RWPE1 (cell line): ENCODE measurements at places on chromosomes 2 and 18.

DNA sequence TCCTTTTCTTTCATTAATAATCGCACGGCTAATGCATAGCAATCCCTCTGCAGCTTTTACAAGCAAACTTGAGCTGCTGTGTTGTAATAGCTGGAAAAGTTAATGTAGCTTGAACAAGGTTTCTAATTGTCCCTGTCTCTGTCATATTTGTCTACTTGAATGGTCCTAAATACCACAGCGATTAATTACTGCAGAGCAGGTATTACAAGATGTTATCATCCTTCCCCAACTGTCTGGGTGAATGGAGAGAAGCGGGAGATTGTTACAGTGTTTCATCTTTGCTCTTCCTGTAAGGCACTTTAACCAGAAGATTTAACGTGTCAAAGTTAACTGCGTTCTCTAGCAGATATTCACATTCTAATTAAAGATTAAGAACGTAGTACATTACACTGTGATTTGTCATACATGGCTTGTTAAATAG lies 422.2 kb upstream of the POU3F3 start:
- no peak for DNase-seq

GRCh38 chr2:106030287-106031268 lies 163.5 kb downstream of the UXS1 start:
- no peak for DNase-seq

DNA sequence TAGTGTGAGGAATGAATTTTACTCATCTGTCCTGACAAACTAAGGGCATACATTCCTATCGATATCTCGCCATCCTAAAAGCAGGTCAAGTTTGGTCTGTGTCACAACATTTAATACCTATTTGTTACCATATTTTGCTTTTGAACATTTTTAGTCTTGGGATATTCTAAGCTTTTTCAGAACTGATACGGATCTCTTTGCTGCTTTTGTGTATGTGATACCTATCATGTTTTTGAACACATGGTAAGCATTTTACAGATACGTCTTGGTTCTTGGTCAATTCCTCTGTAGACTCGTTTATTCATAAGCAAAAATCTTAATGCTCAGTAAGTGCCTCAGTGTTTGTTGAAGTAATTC lies 592 bp downstream of the ZNF397 start:
- DNase-seq = no peak

GRCh38 chr2:159551806-159552205 lies 64.5 kb downstream of the BAZ2B start:
- no peak for DNase-seq

DNA sequence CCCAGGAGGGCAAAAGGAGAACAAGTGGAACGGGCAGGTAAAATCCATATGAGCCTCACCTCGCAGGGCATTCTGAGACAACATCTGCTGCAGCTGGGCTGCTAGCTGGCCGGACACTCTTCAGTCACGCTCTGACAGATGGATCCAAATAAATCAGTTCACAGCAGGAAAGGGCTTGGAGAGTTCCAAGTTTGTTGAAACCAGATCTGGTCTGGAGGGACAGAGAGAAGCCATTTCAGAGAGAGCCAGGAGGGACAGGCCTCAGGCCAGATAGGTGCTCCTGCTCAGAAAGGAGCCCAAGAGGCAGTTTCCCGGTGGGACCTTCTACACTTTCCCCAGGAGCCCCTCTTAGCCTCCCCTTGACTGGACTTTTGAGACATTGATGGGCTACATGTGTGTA lies 28.2 kb upstream of the TNP1 start:
- no peak for DNase-seq

GRCh38 chr2:62527478-62528210 lies 21.6 kb upstream of the TMEM17 start:
- no peak for DNase-seq

GRCh38 chr2:149661844-149662243 lies 74.3 kb upstream of the MMADHC start:
- DNase-seq = no peak

GRCh38 chr2:118982039-118982438 lies 40.0 kb downstream of the MARCO start:
- DNase-seq = no peak

GRCh38 chr18:57844319-57844718 lies 41.2 kb upstream of the ATP8B1 start:
- no peak for DNase-seq

- no peak for DNase-seq
These were observed 6.1 kb downstream of the ALLC start for GRCh38 chr2:3664118-3664517.
